ENCODE measurements at places on chromosomes 7 and 10.

DNA sequence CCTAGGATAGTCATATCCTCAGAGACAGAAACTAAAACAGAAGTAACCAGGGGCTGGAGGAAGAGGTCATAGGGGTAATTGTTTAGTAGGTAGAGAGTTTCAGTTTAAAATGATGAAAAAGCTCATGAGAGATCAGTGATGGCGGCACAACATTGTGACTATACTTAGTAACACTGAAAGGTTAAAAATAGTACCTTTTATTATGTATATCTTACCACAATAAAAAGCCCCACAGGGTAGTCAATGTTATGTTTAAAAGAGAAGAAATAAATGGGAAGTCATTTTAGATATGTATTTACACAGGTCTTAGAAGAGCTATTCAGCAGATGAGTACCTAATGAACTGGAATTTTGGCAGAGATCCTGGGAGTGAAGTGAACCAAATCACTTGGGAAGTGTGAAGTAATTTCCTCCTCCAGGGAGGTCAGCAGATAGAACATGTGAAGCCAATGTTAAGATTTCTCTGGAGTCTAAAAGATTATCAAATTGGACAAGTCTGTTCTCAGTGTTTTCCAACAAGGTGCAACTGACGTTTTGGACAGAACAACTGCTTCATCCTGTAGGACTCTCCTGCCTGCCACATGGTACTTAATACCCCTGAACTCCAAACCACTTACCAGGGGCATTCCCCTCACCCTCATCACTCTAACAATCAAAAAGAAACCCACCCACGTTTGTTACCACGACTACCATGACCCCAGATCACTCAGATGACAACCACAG lies 6.4 kb downstream of the CDCA7L start:
- no peak overlapping the region for H3K4me3 ChIP-seq
- H3K27me3 ChIP-seq: no peaks in the 10 kb centered on the region
- H3K36me3 ChIP-seq: no peaks in the 10 kb centered on the region
- H3K27ac ChIP-seq: no peak overlapping the region

DNA sequence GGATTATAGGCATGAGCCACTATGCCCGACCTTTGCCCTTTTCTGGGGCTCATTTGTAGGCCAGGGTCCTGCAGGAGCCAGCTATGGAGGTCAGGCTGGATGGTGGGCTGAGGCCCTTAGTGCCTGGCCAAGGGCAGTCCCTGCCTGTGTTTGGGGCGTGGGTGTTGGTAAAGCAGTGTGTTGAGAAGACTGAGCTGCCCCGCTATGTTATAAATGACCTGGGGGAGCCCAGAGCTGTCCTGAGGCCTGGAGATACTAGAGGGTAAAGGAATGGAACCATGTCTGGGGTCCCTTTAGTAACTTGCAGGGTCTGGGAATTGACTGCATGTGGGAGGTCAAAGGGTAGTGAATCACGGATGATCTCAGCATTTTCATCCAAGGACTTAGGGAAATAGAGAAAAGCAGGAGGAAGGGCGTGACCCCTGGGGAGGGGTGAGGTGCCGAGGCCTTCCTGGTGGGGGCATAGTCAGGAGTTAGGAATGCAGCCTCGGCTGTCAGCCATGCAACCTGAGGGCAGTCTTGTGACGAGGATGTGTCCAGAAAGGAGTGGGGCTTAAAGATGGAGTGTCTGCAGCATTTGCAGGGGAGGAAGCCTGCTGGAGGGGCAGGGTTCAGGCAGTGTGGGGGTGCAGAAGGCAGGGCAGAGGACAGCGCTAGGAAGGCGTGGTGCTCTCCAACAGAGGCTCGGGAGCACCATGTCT lies 31.5 kb downstream of the TMEM248 start:
- DNase-seq: no peak
- H3K4me3 ChIP-seq: no peak overlapping the region
- H3K27me3 ChIP-seq: no peaks in the 10 kb centered on the region
- H3K27ac ChIP-seq: peak overlapping the region; percentile 42
- H3K4me1 ChIP-seq: no peaks in the 10 kb centered on the region

- no peaks in the 10 kb centered on the region for H3K27me3 ChIP-seq
- no peaks in the 10 kb centered on the region for H3K4me1 ChIP-seq
- peak; percentile 44 for DNase-seq
- H3K27ac ChIP-seq: peak overlapping the region; percentile 85
- no peaks in the 10 kb centered on the region for H3K36me3 ChIP-seq
Measured at GRCh38 chr7:105678811-105679495, 97.7 kb upstream of the EFCAB10 start.

- no peak overlapping the region for H3K4me3 ChIP-seq
- H3K27ac ChIP-seq: no peak overlapping the region
- H3K36me3 ChIP-seq: no peaks in the 10 kb centered on the region
- DNase-seq: no peak
- H3K27me3 ChIP-seq: no peaks in the 10 kb centered on the region
Measured at GRCh38 chr10:124251317-124252065, 158.1 kb upstream of the CHST15 start.

DNA sequence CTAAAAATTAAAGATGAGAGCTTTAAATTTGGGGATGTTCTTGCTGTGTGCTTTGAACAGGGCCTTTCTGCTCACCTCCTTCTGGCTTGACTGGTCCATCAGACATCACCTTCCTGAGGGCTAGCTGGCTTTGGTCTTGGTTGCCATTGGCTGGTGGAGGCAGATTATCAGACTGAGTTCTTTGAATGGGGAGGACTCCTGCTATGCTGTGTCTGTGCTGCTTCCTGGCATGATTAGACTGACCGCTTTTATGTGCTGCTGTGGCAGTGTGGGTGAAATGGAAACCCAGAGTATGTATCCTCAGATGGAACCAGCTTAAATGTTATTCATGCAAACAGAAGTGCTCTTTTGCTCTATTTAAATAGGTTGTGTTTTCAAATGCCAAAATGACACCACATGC lies 341.6 kb downstream of the PCLO start:
- no peaks in the 10 kb centered on the region for H3K36me3 ChIP-seq
- DNase-seq: no peak
- no peak overlapping the region for H3K27ac ChIP-seq
- no peak overlapping the region for H3K4me3 ChIP-seq
- no peaks in the 10 kb centered on the region for H3K27me3 ChIP-seq

- no peaks in the 10 kb centered on the region for H3K4me1 ChIP-seq
- no peaks in the 10 kb centered on the region for H3K36me3 ChIP-seq
- DNase-seq: no peak
- H3K27me3 ChIP-seq: no peaks in the 10 kb centered on the region
- H3K4me3 ChIP-seq: no peak overlapping the region
- no peak overlapping the region for H3K27ac ChIP-seq
Measured at GRCh38 chr7:134639683-134640279, 6.9 kb upstream of the BPGM start.

GRCh38 chr7:139341776-139342226 lies 664 bp downstream of the FMC1 start:
- peak overlapping the region; percentile 100 for H3K27ac ChIP-seq
- peak overlapping the region; percentile 92 for H3K4me3 ChIP-seq
- H3K4me1 ChIP-seq: peaks cover 3% of the 10 kb centered on the region
- H3K27me3 ChIP-seq: no peaks in the 10 kb centered on the region
- DNase-seq: no peak

DNA sequence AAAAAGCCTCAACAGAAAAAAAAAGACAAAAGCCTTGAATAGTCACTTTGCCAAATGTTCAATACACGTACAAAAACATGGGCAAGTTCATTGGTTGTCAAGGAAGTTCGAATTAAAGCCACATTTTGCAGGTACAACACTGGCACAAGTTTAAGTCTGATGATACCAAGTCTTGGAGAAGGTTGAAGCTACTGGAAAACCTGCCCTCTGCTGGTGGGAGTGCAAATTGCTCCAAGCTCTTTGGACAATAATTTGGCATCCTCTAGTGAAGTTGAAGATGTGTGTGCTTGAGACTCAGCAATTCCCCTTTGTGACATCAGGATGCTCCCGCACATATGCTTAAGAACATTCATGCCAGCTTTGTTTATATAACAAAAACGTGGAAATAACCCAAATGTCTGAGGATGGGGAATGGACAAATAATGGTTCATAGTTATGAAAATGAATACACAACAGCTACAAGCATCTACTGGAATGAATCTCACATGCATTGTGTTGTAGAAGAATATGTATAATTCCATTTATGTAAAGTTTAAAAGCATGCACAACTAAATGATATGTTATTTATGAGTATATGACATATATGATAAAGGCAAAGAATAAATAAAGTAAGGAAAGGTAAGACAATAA lies 120.0 kb upstream of the PLPP4 start:
- H3K36me3 ChIP-seq: no peaks in the 10 kb centered on the region
- H3K27me3 ChIP-seq: peaks cover 2% of the 10 kb centered on the region
- no peak overlapping the region for H3K27ac ChIP-seq

GRCh38 chr10:123297175-123297574 lies 143.0 kb downstream of the BUB3 start:
- no peak for DNase-seq
- no peak overlapping the region for H3K27ac ChIP-seq
- H3K4me1 ChIP-seq: no peaks in the 10 kb centered on the region
- H3K4me3 ChIP-seq: no peak overlapping the region
- H3K27me3 ChIP-seq: no peaks in the 10 kb centered on the region
- no peaks in the 10 kb centered on the region for H3K36me3 ChIP-seq

DNA sequence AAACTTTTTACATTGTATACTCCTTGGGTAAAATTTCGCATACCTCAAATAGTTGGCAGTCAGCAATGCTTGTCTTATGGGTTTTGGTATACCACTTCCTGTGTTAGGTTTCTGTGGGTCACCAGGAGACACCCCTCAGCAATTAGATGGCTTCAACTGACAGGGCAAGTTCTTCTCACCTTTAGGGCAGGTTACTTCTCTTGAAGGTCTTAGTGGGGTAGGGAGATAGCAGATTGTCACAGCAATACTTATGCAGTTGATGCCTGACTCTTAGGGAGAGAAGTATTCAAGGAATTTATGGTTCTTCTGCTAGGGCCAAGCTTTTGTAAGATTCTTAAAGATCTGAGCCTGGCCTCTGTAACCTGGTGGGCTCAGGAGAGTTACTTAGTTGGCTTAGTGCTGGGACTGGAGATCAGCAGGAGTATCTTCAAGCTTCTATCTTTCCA lies 42.9 kb downstream of the MKLN1 start:
- H3K27me3 ChIP-seq: no peaks in the 10 kb centered on the region
- no peak for DNase-seq
- no peaks in the 10 kb centered on the region for H3K4me1 ChIP-seq
- H3K36me3 ChIP-seq: no peaks in the 10 kb centered on the region
- no peak overlapping the region for H3K4me3 ChIP-seq
- H3K27ac ChIP-seq: no peak overlapping the region

DNA sequence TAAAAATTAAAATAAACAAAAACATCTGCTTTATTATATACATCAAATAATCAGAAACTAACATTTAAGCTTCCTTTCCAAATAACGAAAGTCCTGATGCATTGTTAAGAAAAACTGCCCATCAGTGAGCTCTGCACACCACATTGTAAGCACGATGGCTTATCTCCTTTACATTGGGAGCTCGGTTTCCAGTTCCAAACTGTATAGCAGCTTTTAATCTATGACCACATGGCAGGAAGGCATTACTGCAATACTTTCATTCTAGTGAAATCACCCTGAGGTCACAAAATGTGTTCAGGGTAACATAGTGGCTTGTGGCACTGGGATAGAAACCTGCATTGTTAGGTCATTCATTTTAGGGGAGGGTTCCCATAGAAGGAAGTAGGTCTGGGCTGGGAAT lies 146.3 kb downstream of the ZNF22 start:
- H3K4me1 ChIP-seq: no peaks in the 10 kb centered on the region
- no peaks in the 10 kb centered on the region for H3K27me3 ChIP-seq
- no peak overlapping the region for H3K27ac ChIP-seq

GRCh38 chr7:39616138-39616537 lies 7.2 kb upstream of the RALA start:
- H3K4me1 ChIP-seq: no peaks in the 10 kb centered on the region
- H3K27ac ChIP-seq: no peak overlapping the region
- H3K36me3 ChIP-seq: no peaks in the 10 kb centered on the region
- no peak for DNase-seq
- H3K27me3 ChIP-seq: no peaks in the 10 kb centered on the region

GRCh38 chr10:116097239-116097784 lies 175.7 kb downstream of the GFRA1 start:
- no peaks in the 10 kb centered on the region for H3K36me3 ChIP-seq
- H3K4me1 ChIP-seq: no peaks in the 10 kb centered on the region
- no peak overlapping the region for H3K4me3 ChIP-seq
- no peak for DNase-seq
- no peak overlapping the region for H3K27ac ChIP-seq

DNA sequence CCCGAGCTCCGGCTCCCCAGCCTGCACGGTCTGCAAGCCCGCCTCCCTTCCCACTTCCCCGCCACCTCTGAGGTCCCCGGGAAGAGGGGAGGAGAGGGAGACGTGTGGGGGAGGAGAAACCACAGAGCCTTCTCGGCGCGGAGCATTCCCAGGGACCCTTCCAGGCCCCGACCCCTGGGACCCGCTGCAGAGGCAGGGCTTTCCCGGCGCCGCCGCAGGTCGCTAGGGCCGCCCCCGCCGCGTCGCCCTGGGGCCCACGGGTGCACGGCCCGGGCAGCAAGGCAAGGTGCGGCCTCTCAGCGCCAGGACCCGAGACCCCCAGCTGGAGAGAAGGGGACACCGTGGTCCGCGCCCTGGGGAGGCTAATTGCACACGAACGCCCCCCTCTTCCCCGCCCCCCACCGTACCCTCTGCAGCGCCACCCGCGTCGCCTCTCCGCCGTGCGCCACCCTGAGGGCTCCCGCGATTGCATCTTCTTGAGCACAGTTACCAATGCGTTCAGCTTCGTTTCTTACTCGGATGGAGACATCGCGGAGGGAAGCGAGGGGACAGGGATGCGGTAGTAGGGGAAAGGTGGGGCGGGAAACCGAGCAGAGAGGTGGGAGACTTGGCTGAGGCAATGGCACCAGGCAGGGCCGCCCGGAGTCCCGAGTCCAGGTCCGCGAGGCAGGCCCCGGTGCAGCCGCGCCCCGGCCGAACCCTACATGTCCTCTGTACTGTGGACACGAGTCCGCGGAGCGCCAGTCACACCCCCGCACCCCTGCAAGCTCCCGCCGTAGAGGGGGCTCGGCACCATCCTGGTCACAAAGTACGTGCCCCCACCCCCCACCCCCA lies 28.9 kb downstream of the SKIDA1 start:
- DNase-seq: no peak
- no peaks in the 10 kb centered on the region for H3K36me3 ChIP-seq
- H3K4me3 ChIP-seq: peak overlapping the region; percentile 69
- peak overlapping the region; percentile 59 for H3K27ac ChIP-seq
- no peaks in the 10 kb centered on the region for H3K4me1 ChIP-seq
- no peaks in the 10 kb centered on the region for H3K27me3 ChIP-seq

- no peak for DNase-seq
- H3K4me3 ChIP-seq: no peak overlapping the region
- H3K27ac ChIP-seq: no peak overlapping the region
- no peaks in the 10 kb centered on the region for H3K27me3 ChIP-seq
Measured at GRCh38 chr10:122532601-122533296, 27.8 kb upstream of the DMBT1 start.

- no peaks in the 10 kb centered on the region for H3K4me1 ChIP-seq
- H3K4me3 ChIP-seq: no peak overlapping the region
- no peaks in the 10 kb centered on the region for H3K36me3 ChIP-seq
- H3K27ac ChIP-seq: no peak overlapping the region
- H3K27me3 ChIP-seq: no peaks in the 10 kb centered on the region
- no peak for DNase-seq
Measured at GRCh38 chr10:86523348-86523747, 1.8 kb upstream of the WAPL start.
